ENCODE measurements at places on chromosomes 7 and 10.

- no peak for DNase-seq
Observed at GRCh38 chr7:112743811-112744210, 46.4 kb downstream of the TMEM168 start.

- DNase-seq, result no peak
Observed at GRCh38 chr10:123145542-123146012, 2.4 kb upstream of the HMX2 start.

- no peak for DNase-seq
Observed at GRCh38 chr10:128083191-128083895, 42.9 kb downstream of the MKI67 start.

DNA sequence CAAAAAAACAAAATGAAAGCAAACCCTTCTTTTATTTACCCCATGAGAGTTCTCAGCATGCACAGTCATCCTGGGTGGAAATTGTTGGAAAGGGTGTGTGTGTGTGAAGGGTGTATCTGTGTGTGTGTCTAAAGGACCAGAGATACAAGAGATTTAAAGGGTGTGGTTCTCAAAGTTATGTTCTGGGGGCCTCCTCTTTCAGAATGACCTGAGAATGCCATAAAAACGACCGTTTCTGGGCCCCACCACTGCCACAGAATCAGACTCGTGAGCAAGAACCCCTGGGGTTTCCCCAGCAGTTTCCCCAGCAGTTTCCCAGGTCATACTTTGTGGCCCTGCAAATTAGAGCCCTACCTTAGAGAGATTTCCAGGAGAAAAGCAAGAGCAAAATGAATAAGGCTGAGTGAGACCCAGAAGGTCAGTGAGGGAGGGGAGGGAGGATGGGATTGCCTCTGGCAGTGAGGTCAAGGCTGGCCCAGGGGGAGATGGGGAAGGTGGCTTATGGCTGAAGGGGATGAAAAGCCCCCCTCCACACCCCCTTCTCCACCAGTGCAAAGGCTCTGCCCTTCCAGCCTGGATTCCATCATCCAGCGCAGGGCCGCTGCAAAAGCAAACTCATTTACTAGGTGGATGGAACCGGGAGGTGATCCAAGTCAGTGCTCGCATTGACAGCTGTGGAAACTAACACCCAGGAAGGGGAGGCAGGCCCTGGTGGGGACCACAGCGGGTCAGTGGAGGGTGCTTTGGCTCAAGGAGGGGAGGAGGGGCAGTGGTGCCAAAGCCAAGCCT is 10.2 kb downstream of the PYROXD2 start:
- no peak for DNase-seq

DNA sequence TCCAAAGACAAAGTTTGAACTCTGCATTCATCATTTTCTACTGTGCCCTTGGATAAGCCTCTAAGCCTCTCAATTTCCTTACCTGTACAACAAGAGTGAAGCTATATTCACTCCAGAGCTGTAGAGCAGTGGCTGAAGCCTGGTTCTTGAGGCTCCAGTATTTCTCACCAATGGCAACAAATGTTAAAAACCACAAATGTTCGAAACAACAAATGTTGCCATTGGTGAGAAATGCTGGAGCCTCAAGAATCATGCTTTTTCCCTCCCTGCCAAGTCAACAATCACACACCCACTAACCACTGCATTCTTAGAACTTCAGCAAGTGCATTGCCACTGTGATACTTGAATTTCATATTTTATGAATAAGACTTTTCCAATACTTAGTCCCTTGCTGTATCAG is 237.9 kb downstream of the TMEM26 start:
- DNase-seq, result no peak

GRCh38 chr7:56062382-56062781 is 1.7 kb upstream of the SUMF2 start:
- DNase-seq, result no peak

DNA sequence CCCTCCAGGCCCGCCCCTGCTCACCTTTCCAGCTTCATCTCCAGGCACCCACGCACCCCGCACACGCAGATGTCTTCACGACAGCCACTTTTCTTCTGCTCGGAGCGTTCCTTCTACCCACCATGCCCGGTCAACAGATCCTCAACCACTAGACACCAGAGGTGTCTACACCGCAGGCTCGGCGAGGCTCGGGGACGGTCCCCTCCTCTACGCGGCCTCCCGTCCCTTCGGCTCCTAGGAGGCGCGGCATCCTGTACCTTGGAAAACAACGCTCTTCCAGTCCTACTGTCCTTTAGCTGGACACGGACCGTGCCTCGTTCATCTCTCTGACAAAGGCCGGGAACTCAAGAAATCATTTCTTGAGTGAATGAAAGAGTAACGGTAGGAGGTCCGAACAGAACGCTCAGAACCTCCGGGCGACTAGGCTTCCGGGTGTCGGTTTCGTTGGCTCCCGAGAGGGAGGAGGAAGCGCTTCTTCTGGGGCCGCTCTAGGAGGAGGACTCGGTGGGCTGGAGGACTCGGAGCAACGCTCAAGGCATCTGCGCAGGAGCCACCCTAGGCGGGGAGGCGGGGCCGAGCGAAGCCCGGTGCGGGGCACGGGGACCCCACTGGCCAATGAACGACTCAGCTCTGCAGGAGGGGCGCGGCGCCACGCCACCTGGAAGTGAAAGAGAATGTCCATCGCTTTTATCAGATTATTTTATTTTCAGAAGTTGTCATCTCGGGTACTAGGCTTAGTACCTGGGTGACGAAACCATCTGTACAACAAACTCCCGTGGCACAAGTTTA is 7.2 kb upstream of the FIS1 start:
- peak; percentile 100 for DNase-seq

DNA sequence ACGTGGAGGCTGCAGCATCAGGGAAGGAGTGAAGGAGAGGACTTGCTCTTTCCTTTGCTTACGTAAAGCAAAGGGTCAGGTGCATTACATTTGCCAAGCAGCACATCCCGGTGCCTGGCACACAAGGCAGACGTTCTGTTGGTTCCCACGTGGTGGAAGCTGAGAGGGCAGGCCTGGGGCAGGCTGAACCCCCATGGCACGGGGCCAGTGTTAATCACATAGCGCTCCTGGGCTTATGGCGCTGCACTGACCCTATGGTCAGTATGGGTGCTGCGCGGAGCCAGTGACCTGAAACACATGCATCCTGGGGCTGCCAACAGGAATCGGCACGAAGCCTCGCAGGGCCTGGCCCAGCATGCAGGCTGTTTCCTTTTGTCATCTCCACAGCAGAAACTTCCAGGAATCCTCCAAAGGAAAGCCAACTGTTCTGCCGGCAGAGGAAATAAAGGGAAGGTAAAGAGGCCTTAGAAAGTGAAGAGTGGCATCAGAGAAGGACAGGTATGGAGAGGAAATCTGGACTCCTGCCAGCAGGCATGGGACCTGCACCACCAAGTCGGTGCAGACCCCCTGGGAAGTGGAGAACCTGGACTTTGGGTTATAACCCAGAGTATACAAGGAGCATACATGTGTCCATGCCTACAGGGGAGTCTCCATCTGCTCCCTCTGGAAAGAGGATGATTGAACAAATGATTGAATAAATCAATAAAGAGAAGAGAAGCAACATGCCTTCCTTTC is 560.2 kb downstream of the TCERG1L start:
- no peak for DNase-seq

DNA sequence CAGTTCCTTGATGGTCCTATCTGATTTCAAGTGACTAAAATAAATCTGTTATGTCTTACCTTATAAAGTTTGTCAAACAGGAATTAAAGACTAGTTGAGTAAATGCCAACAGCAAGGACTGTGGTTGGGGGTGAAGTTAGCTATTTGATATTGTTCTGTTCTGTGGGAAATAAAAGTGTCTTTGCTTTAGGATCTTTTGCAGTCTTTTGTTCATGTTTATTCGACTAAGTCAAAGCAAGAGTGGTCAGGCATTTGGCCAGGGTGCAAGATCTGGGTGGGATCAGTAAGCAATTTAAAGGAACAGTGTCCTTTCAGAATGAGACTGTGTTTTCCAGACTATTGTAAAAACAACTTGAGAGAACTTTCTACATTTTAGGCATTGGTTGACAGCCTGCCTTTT is at the start of gene COL28A1:
Gene COL28A1 (minus strand): TSS at position 183 of the 400 bp plus-strand sequence. CDS start 2,998 bp downstream, outside the sequence.
- no peak for DNase-seq

DNA sequence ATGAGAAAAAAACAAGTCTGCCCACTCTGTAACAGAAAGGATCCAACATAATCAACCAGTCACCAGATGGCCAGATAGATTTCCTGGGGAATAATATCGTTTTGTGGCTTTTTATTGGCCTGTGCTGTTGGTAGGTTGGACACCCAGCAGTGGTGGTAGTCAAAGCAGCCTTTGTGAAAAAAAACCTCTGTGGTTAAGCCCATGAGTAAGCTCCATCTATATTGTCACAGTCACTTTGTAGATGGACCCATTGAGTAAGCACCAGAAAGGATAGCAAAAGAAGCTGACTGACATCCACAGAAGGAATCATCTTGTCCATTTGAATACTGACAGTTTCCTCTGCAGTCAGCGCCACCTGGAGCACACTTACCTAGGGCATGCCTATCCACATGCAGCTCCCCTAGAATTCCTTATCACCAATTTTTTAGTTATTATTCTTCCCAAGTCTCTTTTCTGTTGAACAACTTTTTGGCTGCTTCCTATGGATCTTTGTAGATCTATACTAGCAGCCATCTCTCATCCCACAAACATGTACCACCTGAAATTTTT is 96.9 kb downstream of the IQUB start:
- no peak for DNase-seq

- peak; percentile 50 for DNase-seq
Observed at GRCh38 chr7:155191901-155192478, 105.7 kb upstream of the INSIG1 start.

GRCh38 chr7:30703756-30704155 is 21.5 kb upstream of the CRHR2 start:
- no peak for DNase-seq

GRCh38 chr10:78292982-78293865 is 259.6 kb downstream of the RPS24 start:
- no peak for DNase-seq

GRCh38 chr10:89118091-89118490 is 89.0 kb downstream of the CH25H start:
- DNase-seq, result no peak

GRCh38 chr10:16799621-16800020 is 17.6 kb downstream of the RSU1 start:
- no peak for DNase-seq

GRCh38 chr7:103811290-103811689 is 178.2 kb downstream of the RELN start:
- DNase-seq, result no peak

- DNase-seq, result no peak
Observed at GRCh38 chr7:157687158-157687557, 350.4 kb downstream of the DNAJB6 start.

DNA sequence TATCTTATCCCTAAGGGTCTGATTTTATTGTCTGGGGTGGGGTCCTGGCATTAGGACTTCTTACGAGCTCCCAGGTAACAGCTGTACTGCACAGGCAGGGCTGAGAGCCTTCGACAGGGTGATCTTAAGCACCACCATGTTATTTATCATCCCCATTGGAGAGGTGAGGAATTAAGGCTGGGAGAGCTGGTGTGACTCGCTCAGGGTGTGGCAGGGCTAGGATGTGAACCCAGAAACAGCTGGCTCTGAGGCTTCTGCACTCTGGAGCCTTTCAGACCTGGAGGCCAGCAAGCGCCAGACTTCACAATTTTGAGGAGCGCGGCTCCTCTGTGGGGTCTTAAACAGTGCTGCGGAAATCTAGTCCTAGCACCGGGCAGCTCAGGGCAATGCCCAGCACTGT is 27.4 kb upstream of the NDST2 start:
- DNase-seq, result no peak

DNA sequence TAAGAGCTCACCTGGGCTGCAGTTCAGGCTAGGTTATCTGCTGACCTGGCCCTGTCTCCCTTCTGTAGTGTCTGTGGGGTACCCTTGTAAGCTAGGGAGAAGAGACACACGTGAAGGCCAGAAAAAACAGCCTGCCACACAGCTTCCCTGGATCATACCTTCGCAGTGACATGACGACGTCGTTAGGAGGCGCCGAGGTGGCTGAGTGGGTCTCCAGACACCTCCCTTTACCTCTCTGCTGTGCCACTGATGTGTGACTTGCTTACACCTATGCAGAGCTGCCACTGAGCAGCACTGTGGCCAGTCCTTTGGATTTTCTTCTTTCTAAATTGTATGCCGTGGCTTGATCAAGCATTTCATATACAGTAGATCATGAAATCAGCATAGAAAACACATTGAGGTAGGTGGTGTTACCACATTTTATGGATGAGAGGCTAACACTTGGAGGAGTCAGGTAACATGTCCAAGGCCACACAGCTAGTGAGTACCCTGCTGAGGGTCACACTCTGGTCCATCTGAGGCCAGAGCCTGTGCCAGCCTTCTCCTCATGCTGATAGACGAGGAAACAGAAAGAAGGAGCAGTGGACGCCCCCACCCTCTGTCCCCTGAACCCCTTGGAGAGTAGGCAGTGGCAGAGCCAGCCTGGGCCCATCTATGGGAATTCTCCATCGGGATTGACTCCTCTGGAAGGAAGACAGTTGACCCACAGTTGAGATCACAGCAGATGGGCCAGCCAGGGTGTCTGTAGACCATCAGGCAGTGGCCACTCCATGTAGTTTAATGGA is 23.1 kb downstream of the HTRA1 start:
- DNase-seq, result no peak

DNA sequence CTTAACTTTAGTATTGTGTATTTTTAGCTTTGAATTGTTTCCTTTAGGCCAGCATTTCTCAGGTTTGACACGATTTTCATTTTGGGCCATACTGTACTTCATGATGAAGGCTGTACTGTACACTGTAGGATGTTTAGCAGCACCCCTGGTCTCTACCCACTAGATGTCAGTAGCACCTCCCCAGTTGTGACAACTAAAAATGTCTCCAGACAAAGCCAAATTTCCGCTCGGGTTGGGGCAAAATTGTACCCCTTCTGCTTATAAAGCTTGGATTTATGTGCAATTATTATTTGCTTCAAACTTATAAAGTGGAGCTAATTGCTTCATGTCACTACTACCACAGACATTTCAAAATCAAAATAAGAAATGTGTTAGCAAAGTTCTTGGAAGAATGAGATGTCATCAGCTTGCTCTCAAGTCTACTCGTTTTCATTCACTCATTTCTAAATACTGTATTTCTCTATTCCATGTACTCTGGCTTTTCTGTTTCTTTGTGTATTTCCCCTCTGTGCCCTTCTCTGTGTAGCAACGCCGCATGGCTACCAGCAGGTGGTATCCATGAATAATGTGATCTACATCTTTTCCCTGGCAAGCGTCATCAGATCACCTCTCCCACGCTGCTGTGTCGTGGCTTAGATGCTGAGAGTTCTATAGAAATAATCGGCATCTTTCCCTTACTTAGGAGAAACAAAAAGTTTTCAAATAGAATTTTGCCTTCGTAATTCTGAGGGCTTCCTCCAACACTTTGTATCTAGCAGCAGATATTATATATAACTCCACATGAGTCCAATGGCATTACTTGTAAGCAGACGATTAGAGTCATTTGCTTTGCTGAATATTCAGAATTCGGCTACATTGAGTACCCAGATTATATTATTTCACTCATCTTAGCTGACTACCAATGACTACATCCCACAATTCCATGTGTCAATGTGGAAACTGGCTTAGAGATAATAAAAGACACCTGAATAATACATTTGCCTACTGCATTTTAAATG is 47.8 kb upstream of the CALCR start:
- DNase-seq, result no peak

- no peak for DNase-seq
Observed at GRCh38 chr10:120746001-120746777, 105.0 kb upstream of the WDR11 start.

All from stimulated activated effector memory CD8-positive, alpha-beta T cell treated with anti-CD3 and anti-CD28 coated beads, Interleukin-12 subunit alpha, Interleukin-12 subunit beta, amount 100 ng/mL, for 72 hours (primary cell).